Stimulated activated CD8-positive, alpha-beta memory T cell treated with anti-CD3 and anti-CD28 coated beads, Interleukin-4, amount 100 ng/mL, for 4 hours (primary cell): ENCODE measurements at places on chromosomes 7 and 10.

- no peak for DNase-seq
Observed at GRCh38 chr10:118116715-118117449, 70.1 kb upstream of the RAB11FIP2 start.

- no peak for DNase-seq
Observed at GRCh38 chr10:102460836-102461186, 9.5 kb upstream of the C10orf95 start.

GRCh38 chr7:143223784-143224183, 1.9 kb downstream of the TAS2R40 start:
- no peak for DNase-seq

DNA sequence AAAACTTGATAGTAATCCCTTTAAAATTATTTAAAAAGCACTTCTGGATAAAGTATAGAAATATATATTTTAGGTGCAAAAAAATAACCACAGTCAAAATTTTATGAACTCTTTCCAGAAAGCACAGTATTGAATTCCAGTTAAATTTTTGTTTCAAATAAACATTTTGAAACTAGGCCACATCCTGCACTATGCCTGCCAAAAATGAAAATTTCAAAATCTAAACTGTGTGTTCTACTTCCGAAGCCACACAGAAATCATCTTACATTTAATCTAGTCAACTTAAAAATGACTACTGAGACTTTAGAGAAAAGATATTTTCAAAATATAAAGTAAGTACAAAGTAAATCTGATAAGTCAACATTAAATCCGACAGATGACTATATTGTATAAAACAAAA, 50.0 kb downstream of the MAGI2 start:
- no peak for DNase-seq

- DNase-seq: no peak
Observed at GRCh38 chr7:140146574-140146973, 30.2 kb downstream of the KDM7A start.

DNA sequence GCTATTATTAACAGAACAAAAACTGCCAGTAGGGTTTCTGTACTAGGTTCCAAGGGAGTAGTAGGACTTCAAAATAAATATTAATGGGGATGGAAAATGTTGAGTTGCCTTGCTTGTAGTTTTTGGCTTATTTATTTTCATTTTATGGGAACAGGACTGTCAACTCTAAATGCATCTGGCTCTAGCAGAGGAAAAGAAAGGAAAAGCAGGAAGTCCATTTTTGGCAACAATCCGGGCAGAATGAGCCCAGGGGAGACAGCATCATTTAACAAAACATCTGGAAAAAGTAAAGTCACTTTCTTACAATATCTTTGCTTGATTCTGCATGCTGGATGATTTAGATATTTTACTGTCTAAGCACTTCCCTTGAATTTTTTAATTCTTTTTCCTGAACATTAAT, 69.4 kb downstream of the NOC3L start:
- no peak for DNase-seq

DNA sequence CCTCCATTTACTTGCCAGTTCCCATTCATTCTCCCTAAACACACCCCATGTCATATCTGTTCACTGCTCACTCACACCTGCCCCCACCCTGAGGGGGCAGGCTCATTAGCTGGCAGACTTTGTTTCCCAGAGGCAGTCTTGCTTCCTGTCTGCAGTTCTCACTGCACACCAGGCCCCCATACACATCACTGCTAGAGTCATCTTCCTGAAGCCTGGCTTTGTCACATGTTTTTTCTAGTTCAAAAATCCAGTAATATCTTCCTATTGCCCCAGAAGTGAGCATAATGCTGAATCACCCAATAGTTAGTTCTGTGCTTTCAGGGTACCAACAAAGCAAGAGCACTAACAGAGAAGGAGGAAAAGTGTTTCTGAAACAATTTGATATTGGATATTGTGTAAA, 1.9 kb downstream of the LRRC72 start:
- no peak for DNase-seq

GRCh38 chr7:28808796-28809533, 149.2 kb downstream of the TRIL start:
- no peak for DNase-seq

GRCh38 chr10:129039406-129040370, 427.4 kb upstream of the MGMT start:
- no peak for DNase-seq

- DNase-seq: no peak
Observed at GRCh38 chr7:148662646-148663045, 36.1 kb upstream of the CUL1 start.

DNA sequence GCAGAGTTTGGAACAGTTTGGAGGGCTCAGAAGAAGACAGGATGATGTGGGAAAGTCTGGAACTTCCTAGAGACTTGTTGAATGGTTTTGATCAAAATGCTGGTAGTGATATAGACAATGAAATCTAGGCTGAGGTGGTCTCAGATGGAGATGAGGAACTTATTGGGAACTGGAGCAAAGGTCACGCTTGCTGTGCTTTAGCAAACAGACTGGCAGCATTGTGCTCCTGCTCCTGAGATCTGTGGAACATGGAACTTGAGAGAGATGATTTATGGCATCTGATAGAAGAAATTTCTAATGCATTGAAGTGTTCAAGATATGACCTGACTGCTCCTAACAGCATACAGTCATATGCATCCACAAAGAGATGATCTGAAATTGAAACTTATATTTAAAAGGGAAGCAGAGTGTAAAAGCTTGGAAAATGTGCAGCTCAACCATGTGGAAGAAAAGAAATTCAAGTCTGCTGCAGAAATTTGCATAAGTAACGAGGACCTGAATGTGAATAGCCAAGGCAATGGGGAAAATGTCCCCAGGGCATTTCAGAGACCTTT, 186.9 kb upstream of the PHYHIPL start:
- DNase-seq: no peak

GRCh38 chr10:13765641-13766341, 179.0 kb downstream of the PRPF18 start:
- no peak for DNase-seq

DNA sequence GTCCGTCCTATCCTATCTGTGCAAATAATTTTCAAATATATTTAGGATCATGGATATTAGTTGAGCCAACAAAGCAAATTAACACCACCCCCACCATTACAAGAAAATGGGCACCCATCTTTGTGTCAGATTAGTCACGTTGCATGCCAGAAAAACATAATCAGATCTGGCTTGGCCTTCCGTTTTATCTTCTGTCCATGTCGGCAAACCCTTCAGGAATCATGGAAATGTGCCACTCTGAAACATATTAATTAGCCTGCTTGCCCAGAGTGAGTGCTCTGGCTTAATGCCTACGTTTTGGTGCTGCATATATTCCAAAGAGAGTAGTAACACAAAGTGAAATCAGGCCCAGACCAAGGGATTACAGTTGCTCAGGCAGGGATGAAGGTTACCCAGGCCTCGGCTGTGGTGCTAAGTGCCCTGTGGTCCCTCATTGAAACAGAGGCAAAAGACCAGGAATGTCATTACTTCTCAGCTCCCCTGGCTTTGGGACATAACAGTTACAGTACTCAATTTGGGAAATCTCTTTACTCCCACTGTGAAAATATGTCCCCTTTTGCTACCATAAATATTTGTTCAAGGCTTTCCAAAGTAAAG, 154.0 kb upstream of the LSM8 start:
- no peak for DNase-seq

DNA sequence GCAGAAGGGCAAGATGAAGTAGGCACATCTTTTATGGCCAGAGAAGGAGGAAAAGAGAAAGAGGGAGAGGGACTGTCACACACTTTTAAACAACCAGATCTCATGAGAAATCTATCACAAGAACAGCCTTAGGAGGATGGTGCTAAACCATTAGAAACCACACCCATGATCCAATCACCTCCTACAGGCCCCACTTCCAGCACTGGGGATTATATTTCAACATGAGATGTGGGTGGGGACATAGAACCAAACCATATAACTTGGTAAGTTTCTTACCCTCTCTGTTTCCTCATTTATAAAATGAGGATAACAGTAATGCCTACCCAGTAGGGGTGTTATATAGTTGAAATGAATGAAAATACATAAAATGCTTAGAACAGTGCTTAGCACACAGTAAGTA, 66.0 kb downstream of the CHCHD3 start:
- DNase-seq: no peak

DNA sequence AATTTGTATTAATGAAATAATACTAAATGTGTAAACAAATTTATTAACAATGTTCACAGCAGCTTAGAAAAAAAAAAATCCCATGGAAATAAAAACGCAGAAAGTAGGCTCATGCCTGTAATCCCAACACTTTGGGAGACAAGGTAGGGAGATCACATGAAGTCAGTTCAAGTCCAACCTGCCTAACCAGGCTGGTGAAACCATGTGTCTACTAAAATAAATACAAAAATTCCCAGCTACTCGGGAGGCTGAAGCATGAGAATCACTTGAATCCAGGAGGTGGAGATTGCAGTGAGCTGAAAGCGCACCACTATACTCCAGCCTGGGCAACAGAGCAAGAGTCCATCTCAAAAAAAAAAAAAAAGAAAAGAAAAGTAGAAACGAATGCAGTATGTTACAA, 36.2 kb downstream of the LARP4B start:
- DNase-seq: no peak

- DNase-seq: no peak
Observed at GRCh38 chr7:159112136-159113011, 32.3 kb downstream of the VIPR2 start.

- DNase-seq: no peak
Observed at GRCh38 chr10:35885076-35885475, 243.0 kb upstream of the FZD8 start.

DNA sequence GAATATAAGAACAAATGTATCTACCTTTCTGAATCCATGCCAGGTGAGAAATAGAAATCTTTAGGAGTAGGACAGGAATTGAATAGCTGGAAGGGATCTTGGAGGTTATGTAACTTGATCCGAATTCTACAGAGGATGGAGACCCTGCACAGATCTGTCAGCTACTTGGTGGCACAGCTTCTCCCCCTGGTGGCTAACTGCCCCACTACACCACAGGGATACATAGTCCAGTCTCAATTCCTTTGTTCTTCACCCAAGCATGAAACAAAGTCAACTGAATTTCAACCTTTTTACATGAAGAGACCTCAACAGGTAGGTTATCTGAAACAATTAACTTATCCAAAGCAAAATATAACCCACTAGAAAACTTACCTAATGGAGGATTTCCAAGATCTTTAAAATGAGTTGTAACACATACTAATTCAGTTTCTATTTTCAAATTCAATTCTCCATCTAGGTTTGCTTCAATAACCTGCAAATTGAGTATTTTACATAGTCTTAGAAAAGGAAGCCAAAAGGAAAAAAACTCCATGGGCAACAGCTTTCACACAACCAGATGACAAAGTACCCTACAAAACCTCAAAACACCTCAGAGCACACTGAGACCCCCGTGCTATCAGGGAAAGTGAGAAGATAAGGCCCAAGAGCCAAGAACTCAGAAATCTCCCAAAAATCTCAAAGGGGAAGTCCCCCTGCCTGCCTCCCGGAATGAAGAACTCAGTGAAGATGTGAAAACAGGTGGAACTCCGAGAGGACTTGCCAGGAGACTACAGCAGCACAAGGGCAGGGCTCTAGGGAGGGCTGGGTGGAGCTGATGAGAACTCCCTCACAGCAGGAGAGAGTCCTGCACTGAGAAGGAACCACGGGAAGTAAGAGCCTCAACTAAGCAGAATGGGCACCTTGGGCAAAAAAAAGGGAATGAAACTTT, 10.3 kb downstream of the HUS1 start:
- no peak for DNase-seq

DNA sequence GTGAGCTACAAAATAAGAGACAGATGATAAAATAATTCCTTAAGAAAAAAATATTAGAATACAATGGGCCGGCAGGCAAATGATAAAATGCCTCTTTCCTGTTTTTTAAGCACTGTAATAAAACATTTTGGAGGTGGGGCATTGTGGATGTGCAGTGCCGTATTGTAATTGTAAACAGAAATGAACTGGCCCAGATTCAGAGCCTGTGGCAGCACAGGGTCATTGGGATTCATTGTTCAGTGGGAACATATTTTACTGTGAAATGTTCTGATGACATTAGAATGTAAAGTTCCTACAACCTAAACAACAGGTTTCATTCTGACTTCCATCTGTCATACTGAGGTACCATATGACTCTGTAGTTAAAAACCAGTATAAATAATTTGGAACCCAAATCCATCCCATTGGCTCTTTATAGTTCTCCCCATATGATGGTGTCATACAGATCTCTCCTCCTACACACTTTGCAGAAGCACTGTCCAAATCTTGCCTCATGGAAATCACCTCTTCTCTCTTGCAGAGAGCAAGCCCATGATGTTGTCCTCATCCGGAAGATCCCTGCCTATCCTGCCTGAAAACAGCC, 264.6 kb downstream of the WDR37 start:
- no peak for DNase-seq

DNA sequence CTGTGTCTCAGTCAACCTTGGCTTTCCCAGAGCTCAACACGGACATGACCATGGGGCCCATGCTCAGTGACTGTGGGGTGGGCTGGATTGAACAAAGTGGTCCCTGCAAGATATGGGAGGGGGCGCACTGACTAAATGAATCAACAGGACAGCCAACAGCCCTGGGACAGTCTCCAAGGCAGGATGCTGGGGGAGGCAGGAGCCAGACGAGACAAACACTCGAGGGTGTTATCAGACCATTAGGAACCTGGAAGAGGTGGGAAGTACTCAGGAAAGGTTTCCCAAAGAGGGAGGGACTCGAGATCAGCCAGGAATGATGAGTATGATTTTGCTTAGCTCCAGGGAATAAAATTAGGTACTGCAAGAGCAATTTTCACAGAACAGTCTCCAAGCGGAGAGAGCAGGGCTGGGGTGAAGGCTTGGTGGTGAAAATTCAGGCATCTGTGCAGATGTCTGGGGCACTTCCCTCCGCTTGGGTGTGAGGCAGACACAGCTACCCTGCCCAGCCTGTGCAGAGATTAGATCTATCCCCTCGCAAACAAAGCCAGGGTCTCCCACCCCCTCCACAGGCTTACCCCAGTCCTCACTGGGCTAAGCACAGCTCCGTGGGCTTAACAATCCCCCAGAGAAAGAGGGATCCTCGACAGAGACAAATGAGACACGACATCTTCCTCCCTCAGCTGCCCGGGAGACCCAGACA, 261.1 kb upstream of the ZMIZ1 start:
- DNase-seq: no peak

GRCh38 chr7:1689311-1689710, 19.2 kb downstream of the ELFN1 start:
- no peak for DNase-seq

GRCh38 chr10:62047960-62048383, 146.5 kb downstream of the ARID5B start:
- DNase-seq: no peak

DNA sequence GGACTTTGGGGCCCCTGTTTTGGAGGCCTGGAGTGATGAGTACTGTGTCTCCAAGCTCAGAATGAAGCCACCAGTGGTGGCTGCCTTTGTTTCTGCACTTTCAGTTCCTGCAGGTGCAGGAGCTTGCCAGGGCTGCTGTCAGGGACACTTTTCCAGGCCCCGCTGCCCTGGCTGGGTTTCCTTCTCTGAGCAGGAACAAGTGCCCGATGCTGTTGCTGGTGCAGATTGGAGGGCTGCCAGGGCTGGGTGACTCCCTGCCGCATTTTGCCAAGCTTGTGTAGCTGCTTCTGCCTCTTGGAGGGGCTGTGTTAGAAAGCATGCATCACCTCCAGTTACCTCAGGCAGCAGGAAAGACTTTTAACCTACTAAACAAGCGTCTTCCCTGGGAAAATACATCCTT, 211.1 kb downstream of the MGMT start:
- no peak for DNase-seq

GRCh38 chr10:60989400-60989876, 45.5 kb upstream of the RHOBTB1 start:
- DNase-seq: no peak
